Astrocyte of the cerebellum (primary cell): ENCODE measurements at places on chromosomes 12 and 14.

DNA sequence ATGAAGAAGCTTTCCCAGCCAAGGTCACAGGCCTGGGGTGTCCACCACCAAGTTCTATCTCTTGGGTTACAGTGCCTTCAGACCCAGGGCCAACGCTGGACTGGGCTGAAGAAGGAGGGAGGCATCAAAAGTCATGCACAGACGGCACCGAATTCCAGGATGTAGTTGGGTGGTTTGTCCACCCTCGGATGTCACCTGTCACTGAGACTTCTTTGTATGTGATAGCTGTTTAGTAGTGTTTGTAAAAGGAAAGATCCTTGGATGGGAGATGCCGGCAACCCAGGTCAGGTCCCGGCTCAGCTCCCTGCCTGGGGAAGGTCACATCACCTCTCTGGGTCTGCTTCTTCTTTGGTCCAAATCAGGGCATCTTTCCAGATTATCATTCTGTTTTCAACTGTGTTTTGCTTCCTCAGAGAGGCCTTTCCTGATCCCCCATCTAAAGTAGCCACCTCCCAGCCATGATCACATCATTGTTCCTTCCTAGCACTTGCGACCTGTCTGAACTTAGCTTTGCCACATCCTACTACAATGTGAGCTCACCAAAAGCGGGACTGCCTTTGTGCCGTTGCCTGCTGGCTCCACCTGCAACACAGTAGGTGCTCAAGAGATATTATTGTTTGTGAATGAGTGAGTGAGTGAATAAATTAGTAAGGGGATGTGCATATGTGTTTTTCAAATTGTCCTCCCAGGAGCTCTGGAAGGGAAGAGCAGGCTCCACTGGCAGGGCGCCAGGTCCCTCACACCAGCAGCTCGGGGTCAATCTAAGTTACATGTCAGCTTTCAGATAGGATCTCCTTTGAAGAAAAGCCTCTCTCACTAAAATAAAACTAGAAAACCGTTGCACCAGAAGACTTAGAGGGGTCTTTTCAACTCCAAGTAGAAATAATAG is 2.1 kb downstream of the TSPAN11 start:
- DNase-seq = no peak

GRCh38 chr12:110641521-110641920 is 27.6 kb downstream of the TCTN1 start:
- no peak for DNase-seq

DNA sequence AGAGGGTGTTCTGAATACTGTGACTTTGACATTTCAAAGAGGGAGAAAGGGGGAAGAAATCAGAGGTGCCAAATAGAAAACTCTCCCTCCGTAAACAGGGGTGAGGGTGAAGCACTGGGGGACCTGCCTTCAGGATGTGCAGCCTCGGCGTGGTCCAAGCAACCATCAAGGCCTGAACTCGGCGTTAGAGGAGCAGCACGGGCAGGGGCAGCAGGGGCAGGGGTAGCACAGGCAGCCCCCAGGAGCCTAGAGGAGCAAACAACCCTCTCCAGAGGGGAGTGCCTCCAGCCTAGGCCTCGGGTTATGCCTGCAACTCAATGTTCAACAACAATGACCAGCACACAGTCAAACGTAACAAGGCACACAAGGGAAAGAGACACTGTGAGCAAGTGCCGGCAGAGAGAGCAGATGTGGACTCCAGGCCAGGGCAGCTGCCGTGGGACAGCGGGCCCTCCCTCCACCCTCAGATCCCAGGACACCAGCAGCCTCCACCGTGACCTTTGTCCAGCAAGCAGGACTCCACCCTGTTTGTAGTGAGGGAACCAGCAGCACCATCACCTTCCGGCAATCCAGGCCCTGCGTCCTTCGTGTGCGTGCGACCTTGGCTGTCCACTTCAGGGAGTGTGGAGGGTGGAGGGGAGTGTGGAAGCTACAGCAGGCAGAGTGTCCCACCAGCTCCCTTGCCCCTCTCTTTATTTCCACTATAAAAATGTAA is 18.0 kb downstream of the GALNT9 start:
- no peak for DNase-seq

DNA sequence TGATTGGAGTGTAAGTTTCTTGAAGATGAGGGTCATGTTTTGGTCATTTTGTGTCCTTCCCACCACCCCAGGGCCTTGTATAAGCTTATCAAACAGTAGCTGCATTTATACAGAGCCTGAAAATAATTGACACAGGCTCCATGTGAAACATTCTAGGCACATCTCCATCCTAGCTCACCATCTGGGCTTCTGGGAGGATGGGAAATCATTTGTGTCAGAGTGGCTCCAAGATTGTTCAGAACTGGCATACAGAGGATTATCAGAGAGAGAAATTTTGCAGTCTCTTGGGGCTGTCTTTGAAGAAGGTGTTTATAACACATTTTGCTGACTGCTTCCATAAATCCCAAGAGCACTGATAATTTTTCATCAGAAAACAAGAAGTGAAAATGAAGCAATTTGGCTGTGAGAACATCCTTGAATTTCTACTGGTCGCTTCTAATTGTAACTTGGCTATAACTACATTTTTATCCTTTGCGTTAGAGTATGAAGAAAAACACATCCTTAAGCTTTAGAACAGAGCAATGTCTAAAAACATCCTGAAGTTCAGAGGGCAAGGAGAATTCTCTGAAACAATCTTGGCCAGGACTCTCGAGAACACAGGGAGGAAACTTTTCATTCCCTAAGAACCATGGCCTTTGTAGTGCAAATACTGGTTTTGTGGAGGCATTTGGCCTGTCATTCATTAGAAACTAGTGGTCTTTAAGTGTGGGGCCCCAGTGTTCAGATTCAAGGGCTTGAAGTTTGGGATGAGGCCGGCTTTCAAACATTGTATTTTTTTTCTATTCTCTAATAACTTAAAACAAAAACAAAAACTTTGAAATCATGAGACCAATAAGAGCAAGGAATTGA is 151.1 kb downstream of the DACT1 start:
- no peak for DNase-seq

DNA sequence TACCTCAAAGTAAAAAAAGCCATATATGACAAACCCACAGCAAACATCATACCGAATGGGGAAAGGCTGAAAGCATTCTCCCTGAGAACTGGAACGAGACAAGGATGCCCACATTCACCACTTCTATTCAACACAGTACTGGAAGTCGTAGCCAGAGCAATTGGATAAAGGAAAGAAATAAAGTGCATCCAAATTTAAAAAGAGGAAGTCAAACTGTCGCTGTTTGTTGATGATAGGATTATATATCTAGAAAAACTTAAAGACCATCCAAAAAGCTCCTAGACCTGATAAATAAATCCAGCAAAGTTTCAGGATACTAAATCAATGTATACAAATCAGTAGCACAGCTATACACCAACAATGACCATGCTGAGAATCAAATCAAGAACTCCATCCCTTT is 5.2 kb downstream of the NDUFA12 start:
- no peak for DNase-seq

DNA sequence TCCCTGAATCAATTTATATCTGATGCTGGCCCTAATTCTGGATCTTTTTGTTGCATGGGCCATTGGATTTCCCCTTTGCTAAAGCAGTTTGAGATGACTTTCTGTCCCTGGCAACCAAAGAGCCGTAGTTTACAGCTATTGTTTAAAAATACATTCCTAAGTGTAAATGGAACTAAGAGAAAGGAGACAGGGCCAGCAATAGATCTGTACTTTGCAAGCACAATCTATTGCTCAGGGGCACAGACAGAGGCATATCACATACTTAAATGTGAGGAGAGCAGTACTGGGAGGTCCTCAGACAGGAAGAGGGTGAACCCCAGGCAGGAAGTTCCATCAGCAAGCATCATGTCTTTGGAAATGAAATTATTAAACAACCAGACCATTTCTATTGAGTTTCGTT is 126.6 kb downstream of the ZFP36L1 start:
- no peak for DNase-seq

GRCh38 chr12:59444932-59445331 is 150.9 kb upstream of the SLC16A7 start:
- DNase-seq = no peak

GRCh38 chr12:21527451-21528180 is 1.5 kb downstream of the SPX start:
- DNase-seq = no peak

DNA sequence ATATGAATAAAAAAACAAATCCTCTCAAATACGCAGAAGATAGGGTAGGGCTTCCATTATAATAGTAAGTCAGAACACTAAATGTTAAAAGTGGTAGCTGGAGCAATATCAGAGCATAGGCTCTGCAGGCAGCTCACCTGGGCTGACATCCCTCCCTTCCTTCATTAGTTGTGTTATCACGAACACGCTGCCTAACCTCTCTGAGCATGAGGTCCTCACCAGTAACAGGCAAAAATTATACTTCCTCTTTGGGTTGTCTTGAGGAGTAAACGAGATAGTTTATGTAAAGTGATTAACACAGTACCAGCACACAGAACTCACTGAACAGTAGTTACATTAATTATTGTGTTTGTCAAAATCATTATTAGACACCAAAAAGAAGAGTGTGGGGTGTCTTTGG is 154.3 kb downstream of the STXBP6 start:
- DNase-seq = no peak

DNA sequence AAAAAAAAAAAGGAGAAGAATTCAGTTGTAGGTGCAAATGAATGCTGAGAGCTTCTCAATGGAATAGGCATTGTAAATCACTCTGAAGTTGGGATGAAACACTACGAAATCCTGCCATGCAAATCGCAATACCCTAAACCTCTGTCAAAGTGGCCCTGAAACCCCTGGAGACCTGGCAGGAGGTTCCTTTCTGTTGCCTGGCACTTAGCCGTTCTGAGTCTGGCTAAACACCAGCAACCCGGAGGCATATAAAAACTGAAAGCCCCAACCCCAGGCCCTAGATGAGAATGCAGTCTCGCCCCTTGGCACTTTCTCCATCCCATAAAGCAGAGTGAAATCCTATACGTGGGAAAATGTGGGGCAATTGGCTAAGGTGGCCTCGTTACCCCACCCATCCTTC is 151.5 kb upstream of the PARP11 start:
- DNase-seq = no peak

DNA sequence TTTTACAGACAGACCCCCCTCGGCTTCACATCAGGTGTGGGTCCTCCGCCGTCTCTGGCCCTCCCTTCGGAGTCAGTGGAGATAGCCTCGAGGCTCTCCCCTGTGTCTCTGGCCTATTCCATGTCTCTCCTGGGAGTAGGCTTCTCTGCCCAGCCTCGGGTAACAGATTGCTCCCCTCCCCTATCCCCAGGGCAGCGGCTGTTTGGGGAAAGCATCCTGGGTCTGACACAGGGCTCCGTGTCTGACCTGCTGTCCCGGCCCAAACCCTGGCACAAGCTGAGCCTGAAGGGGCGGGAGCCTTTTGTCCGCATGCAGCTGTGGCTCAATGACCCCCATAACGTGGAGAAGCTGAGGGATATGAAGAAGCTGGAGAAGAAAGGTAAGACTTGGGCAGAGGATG is 30.8 kb downstream of the PHETA1 start:
- no peak for DNase-seq

- no peak for DNase-seq
Measured at GRCh38 chr14:92926931-92927330, 4.0 kb downstream of the CHGA start.

DNA sequence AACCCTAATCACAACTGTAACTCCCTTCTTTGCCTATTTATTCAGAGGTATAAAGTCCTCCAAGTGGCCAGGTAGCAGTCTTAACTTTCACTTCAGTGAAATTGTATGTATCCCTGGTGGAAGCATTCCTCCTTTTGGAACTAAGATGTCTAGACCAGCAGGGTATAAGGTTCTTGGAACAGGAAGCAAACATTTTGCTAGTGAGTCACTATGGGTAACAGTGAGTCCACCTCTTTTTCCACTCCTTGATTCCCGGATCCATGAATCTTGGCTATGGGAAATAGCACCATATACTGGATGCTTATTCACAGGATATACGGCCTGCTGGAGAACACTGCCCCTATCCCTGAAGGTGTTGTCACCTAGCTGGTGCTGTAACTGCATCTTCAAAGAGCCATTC is 80.2 kb downstream of the KCNA5 start:
- peak; percentile 41 for DNase-seq

GRCh38 chr12:53738406-53739213 is 11.4 kb upstream of the CALCOCO1 start:
- no peak for DNase-seq

DNA sequence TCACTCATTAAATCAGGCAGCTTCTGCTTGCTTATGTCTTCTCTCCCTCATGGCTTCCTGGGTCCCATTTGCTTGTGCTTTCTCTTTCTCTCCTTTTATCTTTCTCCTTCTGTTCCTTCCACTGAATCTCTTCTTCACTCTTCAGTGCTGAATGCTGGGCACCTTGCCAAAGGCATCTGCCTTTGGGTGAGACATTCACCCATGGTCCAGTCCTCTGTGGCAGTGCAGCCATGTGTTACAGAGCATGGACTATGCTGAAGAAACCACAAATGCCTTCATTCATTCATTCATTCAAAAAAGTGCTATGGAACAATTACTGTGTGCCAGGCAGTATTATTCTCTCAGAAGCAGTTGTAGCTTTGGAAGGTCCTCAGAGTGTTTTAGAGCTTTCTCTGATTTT is 344.4 kb upstream of the STXBP6 start:
- no peak for DNase-seq

DNA sequence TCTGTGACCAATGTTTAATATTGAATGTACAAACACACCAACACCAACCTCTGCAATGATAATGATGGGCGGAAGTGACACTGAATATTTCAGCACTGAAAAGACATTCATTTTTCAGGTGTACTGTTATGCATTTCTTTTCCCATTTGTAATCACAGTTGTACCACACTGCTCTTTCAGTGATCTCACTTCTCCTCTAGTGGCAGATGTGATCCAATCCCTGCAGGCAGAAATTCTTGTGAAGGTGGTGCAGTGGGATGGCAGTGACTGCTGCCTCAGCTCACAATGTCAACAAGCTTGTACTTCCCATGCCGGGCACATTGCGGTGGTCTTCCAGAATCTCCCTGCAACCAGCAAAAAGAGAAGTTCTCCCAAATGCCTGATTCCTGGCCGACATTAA is 23.0 kb upstream of the ERGIC2 start:
- DNase-seq = no peak

- no peak for DNase-seq
Measured at GRCh38 chr12:130421896-130422295, 84.2 kb downstream of the PIWIL1 start.

- DNase-seq = no peak
Measured at GRCh38 chr14:91867316-91867988, at the start of gene TC2N. Gene TC2N (minus strand): TSS chr14:91867536. CDS start chr14:91813769, 53,767 bp downstream.

GRCh38 chr12:26434299-26435068 is 239.1 kb downstream of the SSPN start:
- DNase-seq = peak; percentile 22

DNA sequence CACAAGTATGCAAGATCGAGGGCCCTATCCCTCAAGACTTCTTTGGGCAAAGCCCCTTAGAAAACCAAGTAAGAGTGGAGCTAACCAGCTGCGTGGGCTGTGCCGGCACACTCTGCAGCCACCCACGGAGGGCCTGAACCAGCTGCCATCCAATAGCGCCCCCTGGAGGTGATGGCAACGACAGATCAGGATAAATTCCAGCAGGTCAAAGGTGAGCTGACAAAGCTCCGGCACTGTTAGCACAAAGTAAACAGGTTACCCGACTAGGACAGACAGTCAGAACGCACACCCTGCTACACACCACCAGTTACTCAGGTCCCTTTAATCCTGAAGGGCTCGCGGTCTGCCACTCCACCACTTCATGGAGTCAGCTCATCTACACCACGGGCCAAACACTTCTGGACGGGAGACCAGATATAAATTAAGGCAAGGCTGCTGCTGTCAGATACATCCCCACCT is 4.9 kb downstream of the ZBTB39 start:
- DNase-seq = no peak

- DNase-seq = peak; percentile 8
Measured at GRCh38 chr12:100741084-100741711, 53.4 kb upstream of the ANO4 start.
